ENCODE measurements at places on chromosomes 4 and X.

DNA sequence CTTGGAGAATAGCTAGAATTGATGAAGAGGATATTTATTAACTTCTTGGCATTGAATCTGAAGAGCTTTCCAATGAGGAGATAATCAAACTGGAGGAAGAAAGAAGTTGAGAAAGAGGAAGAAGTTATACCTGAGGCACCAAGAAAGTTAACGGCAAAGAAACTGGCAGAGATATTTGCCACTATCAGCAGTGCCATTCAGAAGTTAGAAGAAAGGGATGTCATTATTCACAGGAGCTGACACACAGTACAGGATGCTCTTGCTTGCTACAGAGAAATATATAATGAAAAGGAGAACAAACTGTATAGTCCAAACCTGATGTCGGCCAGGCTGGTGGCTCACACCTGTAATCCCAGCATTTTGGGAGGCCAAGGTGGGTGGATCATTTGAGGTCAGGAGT, 64.5 kb downstream of the MCUB start:
- no peak for DNase-seq

DNA sequence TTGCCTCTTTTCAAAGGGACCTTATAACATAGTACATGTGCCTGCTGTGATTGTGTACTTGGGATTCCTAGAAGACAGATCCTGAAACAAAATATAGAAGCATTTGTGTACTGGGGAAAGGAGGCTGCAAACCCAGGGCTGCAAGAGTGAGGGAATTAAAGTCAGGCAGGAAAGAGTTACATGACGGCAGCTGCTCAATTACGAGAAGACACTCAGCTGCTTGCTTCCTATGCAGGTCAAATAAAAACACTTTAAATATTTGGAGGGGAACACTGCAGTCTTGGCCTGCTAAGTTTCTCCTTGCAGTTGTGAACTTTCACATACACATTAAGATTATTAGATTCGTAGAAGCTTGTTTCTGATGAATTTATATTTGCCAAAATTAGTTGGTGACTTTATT, 191.9 kb upstream of the CXCL13 start:
- DNase-seq = no peak

GRCh38 chr4:32661229-32661628, 1941.1 kb downstream of the PCDH7 start:
- DNase-seq = no peak

DNA sequence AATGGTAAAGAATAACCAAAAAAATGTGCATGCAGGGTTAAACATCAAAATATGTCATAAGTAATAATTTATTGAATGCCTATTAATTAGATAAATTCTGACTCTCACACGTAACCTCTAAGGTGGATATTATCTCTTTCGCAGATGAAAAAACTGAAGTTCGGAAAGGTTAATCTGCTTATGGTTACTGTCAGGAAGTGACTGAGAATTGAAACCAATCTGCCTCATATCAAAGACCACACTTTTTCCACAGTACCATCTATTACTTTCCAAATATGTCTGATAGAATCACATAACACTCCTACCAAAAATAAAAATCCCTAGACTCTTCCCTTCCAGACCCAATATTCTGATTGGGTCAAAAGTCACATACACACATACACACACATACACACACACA, 6.2 kb downstream of the CHIC2 start:
- no peak for DNase-seq

- no peak for DNase-seq
These were observed 78.1 kb upstream of the PAGE3 start for GRCh38 chrX:55342533-55343501.

DNA sequence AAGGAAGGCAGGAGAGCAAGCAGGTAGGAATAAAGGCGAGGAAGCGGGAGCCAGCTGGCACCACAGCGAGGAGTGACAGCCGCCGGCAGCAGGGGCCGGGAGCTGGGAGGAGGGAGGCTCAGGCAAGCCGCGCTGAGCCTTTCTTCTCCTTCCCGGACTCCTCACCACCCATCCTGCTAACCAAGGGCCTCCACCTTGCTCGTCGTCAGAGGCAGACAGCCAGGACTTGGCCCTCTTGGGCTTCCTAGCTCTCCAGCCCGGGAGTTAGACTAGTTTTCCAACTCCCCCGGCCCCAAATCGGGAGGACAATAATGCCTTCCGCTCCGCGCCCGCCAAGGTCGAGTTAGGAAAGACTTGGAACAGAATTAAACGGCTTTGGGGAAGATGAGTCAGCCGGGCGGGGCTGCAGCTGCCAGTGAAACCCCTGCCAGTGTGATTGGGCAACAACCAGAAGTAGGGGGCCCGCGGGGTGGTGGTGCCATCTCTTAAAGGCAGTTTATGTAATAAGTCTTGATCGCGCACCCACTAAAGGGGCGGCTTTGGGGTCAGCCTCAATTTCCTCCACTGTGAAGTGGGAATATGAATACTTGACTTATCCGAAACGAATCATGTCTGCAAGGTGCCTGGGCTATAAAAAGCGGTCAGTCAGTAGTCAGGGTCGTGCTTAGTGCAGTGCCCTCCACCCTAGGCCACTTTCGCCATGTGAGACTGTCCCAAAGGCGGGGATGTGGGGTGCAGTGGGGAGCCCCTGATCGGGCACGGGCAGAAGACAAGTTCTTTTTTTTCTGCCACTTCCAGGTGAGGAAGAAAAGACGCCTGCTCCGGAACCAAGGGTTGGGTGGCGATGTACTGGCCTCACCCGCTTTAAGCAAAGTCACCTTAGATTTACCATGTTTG, 6.7 kb upstream of the HSD17B10 start:
- DNase-seq = no peak

- no peak for DNase-seq
These were observed 11.6 kb downstream of the ABCD1 start for GRCh38 chrX:153736071-153736820.

DNA sequence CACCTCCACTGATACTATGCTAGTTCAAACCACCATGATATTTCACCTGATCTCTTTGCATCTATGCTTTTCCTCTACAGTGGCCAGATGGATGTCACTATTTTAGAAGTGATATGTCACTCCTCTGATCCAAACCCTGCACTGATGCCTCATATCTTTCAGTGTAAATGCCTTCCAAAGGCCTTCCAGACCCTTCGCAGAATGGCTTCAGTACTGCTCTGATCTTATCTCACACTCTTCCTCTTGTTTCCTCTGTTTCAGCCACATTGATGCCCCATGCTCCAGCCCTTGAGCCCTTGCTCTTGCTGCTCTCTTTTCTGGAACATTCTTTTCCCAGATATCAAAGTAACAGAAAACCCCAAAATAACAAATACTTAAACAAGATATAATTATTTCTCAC, 17.9 kb downstream of the MID1IP1 start:
- no peak for DNase-seq

GRCh38 chrX:80747832-80748231, 61.8 kb downstream of the BRWD3 start:
- no peak for DNase-seq

DNA sequence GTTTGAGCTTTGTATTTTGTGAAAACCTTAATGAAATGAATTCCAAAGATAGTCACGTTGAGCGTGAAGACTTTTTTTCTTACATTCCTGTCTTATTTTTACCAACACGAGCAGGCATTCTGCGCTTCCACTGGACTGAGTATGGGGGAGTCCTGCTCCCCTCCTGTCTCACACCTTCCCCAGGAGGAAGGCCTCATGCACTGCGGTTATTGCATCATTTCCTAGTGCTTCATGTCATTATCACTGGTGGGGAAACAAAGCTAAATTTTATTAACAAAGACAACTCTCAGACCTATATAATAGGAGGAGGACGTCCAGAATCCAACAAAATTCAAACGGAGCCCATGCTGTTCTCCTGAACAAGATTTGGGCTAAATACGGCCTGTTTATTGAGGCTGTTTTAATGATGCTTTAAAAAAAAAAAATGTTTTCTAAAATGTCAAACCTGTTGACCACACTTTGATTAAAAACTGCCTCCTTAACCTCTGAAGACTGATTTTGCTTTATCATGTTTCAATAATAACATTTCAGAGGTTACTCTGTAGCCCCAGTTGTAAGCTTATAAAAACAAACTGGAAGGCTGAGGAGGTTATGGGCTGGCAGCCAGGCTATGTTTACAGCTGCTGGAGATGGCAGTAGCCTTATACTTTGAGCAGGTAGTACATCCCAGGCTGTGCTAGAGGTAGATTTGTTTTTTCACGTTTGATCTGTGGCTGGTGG, 118.0 kb downstream of the SOWAHB start:
- DNase-seq = peak; percentile 41

DNA sequence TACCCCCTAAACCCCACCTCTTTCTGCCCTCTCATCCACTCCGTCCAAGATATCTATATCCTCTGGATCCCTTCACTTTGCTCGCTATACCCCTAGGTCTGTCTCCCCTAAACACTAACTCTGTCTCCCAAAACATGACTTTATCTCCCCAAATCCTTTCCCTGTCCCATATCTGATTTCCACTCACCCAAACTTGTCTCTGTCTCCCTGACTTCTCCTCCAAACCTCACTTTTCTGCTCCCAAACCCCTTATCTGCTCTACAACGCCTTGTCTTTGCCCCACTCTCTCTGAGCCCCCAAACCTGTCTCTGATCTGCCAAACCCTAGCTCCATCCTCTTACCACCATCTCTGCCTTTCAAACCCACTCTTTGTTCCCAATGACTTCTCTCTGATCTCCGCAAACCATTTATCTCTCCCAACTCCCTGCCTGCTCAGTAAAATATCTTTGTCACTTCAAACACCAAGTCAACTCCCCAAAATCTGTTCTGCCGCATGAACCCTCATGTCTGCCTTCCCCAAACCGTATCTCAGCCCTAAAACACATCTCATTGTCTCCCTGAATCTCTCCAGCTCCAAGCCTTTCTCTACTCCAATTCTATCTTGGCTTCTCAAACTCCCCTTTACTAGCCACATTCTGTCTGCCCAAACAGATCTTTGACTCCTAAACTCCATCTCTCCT, 575 bp downstream of the GATA1 start:
- no peak for DNase-seq

- no peak for DNase-seq
These were observed 29.0 kb downstream of the ENPP6 start for GRCh38 chr4:184188443-184189400.

Data from AG04450 (cell line).